ENCODE measurements at places on chromosomes 1 and 21.

- DNase-seq = no peak
These were observed 127.7 kb upstream of the KAZN start for GRCh38 chr1:14470802-14471201.

GRCh38 chr1:202462342-202463076 is 114.0 kb downstream of the PPP1R12B start:
- DNase-seq = no peak

- no peak for DNase-seq
These were observed 19.4 kb upstream of the COL18A1 start for GRCh38 chr21:45385549-45386050.

- no peak for DNase-seq
These were observed 58.1 kb downstream of the EDN2 start for GRCh38 chr1:41426201-41426890.

DNA sequence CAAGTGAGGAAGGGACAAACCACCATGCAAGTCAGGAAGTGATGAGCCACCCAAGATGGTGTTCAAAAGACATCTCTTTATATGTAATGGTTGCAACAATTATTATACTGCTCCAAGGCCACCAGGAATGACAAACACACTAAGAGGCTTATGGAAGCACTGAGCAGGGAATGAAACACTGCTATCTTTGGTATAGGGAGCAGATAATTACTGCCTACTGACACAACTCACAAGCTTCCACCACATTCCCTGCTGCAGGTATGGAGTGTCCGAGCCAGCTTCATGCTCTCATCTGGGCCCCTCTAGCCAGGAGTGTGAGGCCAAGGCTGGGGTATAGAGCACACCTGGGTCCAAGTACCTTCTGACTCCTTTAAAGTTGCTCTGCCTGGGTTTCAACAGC is 371.4 kb downstream of the HHAT start:
- DNase-seq = no peak
